Activated T-helper 17 cell treated with anti-CD3 and anti-CD28 coated beads, Interleukin-2, amount 50 U/mL, for 72 hours (primary cell): ENCODE measurements at places on chromosomes 7 and 10. TPM values are rescaled to one million over a fixed set of nuclear protein-coding genes. Genes with fewer than 3 reads are reported as not detected.
A peak's percentile ranks its signal among the peaks of the same experiment; 100 is the strongest.

Gene LGI1
- not detected for total RNA-seq

Gene OLAH
- 1.3 TPM for total RNA-seq

Gene CCL26
- not detected for total RNA-seq

Gene CDHR1
- total RNA-seq, result 0.11 TPM

Gene RBP4
- total RNA-seq, result not detected

Gene SMKR1
- 1.9 TPM for total RNA-seq

DNA sequence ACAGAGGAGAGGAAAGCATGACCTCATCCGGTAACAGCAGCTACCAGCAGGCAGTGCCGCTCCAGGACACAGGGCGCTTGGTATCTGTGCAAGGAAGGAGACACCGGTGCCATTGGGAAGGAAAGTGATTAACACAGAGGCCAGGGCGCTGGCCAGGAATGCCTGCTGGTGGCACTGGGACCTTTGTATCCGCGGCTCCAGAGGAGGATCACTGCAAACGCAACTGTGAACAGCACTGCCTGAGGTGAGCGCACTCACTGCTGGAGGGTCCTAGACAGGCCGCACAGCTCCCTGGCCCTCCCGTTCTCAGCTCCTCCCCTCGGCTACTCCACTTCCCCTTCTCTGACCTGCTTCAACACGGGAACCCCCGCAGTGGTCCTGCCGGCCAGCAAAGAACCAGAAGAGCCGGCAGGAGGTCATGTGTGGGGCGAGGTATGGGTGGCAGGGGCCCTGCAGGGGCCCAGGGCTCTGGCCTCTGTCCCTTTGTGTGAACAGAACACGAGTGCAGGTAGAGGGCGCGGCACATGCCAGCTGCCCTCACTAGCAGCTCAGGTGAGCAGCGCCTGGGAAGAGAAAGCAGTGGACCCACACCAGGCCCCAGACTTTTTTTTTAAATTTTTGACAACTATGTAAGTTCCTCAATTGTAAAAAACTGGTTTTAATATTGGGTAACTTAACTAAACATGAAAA, 107.6 kb downstream of the VIPR2 start:
- no peak for ATAC-seq

GRCh38 chr7:100406767-100407166, 21.7 kb downstream of the ZCWPW1 start:
- no peak for ATAC-seq

DNA sequence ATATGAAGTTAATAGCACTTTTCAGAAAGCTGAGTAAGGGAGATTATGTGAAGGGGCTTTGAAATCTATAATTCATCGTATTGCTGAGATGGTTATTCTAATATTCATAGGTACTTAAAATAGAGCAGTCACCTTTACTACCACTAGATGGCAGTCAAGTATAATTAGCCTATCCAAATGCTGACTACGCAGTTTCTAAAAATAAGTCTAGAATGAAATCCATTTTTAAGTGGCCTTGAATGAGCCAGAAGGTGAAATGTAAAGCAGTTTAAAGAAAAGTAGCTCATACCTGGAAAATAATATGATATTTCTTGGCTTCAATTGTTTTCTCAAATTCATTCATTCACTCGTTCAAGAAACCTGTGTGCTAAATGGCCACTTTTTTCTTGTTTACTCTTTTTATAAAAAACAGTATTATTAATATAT, 1277.1 kb downstream of the GATA3 start:
- no peak for ATAC-seq

DNA sequence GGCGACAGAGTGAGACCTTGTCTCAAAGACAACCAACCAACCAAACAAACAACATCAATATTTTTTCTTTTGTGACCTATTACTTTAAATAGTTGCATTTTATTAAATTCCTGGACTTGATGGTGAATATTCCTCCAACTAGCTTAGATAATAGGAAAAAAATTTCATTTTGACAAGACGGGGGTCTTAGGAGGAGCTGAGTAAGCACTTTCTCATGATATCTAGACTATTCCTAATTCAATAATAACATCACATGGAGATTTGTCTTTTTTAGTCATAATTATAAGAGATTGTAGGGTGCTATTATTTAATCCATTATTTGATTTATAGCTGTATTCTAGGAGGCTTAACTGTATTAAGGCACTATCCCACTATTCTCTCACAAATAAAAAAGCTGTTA, 702.5 kb downstream of the PHTF2 start:
- ATAC-seq, result no peak

DNA sequence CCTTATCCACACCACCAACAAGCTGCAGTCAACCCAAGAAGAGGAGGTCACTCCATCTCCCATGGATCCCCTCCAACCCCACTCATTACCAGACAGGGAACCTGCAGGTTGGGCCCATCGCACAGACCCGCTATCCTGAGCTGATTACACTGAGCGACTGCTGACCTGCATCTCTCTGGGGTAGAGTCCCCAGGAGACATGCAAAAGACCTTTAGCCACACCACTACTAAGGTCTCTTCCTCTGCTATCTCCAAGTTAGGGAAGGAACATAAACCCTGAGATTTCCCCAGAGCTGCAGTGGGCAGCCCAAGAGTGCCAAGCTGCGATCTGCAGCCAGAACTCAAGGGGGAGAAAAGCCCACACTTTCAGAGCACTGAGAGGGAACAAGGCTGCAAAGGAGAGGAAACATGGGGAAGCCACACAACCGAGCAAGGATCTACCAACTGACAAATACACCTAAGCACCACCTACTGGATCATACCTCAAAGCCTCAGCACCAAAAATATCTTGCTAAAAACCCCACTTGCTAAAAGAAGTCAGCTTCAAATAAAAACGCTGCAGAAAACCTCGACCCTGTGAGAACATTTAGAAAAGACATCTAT, 298.2 kb downstream of the SORCS1 start:
- ATAC-seq, result no peak

GRCh38 chr7:103539875-103540274, 93.9 kb upstream of the SLC26A5 start:
- ATAC-seq, result no peak

DNA sequence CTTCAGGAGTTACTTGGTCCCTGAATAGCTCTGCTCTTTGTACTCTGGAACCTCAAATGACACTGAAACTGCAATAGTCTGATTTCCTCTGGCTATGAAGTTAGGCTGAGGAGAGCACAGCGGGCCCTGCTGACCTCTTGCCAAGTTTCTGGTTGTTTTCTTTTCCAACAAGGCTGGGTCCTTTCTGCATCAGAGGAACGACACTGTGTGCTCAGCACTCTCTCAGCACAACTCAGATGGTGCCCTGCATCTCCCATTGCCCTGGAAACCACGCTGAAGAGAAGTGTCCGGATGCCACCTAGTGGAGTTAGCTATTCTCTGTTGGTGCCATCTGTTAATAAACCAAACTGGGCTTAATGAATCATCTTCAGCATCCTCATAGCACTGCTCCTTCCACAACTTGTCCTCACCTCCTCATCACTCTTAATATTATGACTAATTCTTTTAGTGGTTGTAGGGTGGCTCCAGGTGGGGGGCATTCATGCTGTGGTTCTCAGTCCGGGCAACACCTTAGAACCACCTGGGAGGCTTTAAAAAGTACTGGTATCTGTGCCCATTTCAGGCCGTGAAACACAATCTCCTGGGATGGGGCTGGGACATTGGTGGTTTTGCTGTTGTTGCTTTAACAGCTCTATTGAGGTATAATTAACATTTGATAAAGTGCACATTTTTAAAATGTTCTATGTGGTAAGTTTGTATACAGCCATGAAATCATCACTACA, 8.2 kb upstream of the EFCAB10 start:
- ATAC-seq, result peak; percentile 96

DNA sequence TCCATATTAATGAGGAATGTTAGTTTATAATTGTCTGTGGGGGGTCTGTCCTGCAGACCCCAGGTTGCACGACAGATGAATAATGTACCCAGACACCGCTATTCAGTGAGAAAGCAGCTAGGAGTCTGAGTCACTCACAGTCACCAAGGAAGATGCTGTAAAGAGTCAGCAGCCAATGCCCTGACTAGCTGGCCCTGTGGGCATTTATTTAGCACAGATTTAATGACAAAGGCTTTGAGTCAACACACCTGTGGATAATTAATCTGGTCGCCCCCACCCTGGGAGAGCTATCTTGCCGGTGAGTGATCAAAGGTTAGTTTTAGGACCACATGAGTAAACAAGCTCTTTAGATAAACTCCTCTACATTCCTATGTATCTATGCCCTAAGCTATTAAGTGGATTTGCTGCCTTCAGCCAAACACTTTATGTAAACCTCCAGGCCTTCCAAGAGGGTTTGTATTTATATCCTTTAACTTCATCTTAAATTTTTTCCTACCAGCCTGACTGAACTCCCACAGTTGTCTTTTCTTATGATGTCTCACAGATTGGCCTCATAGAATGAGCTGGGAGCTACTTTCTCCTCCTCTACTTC, 180.0 kb upstream of the ADCY1 start:
- no peak for ATAC-seq

GRCh38 chr7:151808400-151809145, 68.3 kb downstream of the PRKAG2 start:
- no peak for ATAC-seq

DNA sequence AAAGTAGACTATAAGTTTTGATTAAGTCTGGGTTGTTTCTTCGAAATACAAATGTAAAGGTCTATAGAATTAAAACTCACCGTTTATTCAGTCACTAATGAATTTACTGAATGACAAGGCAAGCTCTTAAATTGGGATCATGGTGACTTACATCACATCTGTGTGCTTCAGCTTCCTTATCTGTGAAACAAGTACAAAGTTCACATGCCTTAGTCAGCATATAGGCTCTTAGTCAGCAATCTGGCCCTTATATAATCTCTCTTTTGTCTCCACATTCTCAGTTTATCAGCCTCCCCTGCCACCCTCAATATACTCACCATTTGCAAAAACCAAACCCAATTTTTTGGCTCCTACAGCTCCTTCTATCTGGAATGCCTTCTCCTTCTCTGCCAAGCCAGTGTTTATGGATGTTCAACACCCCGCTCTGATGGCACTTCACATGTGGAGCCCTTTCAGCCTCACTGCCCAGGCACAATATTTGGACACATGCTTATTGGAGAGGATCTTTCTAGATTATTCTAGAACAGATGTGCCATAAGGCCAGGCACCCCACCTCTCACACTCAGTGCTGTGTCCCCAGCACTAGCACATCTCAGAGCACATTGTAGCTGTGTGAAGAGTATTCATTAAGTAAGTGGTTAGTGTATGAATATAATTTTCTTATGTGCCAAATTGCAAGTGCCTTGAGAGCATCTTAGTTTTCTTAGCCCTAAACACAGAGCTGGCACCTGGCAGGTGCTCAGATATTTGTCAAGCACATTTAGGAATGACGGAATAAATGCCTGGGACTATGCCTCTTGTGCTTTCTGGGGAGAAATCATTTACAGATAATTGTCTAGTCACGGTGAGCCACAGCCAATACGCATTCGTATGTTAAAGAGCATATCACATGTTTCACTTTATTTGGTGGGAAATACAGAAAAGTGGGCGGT, 9.8 kb upstream of the LAMB1 start:
- no peak for ATAC-seq

GRCh38 chr10:73537709-73538108, 41.9 kb upstream of the PPP3CB start:
- ATAC-seq, result no peak

DNA sequence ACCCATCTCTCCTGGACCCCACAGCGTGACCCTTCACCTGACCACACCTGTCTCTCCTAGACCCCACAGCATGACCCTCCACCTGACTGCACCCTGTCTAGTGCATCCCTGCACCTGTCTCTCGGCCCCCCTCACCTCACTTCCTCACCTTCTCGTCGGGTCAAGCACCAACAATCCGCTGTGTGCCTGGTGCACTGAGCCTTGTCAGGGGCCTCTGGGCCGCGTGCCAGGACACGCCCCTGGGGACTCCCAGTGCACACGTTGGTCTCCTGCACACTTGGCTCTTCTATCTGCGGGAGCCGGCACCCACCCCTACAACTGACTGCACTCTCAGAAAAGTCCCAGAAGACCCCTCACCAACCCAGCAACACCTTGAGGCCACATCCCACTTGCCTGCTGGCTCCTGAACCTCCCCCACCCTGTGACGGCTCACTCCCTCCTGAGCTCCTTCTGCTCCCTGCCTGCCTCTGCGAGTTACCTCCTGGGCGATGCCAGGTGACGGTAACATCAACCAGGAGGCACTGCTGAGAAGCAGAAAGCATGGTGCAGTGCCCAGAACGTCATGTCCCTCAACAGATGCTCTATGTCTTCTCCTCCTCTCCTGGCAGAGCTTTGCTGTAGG, 147.6 kb downstream of the DIP2C start:
- ATAC-seq, result no peak

DNA sequence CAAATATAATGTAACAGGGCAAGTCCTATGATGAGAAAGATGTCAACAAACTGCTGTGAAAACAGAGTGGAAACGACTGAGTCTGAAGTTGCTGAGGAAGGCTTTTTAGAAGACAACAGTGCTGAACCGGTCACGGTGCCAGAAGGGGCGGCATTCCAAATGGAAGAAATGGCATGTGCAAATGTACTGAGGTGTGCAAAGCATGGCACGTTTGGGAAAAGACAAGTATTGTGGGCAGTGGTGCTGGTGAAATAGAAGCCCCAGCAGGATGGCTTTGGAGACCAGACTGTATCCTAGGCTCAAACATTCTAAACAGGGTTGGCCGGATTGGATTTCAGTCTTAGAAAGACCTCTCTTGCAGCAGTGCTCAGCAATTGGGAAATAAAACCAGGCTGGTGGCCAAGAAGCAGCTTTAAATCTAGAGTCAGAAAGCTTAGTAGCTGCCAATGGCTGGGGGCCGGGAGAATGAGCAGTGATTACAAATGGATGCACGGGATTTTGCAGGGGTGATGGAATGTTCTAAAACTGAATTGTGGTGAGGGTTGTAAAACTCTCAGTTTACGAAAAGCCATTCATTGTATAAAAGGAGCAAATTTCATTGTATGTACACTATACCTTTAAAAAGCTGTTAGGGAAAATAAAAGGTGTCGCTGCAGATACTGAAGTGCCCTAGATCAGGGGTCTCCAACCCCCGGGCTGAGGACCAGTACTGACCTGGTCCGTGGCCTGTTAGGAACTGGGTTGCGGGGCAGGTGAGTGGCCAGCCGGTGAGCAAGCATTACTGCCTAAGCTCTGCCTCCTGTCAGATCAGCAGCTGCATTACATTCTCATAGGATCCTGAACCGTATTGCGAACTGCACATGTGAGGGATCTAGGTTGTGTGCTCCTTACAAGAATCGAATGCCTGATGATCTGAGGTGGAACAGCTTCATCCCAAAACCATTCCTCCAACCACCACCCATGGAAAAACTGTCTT, 141.6 kb downstream of the HIBADH start:
- ATAC-seq, result no peak

DNA sequence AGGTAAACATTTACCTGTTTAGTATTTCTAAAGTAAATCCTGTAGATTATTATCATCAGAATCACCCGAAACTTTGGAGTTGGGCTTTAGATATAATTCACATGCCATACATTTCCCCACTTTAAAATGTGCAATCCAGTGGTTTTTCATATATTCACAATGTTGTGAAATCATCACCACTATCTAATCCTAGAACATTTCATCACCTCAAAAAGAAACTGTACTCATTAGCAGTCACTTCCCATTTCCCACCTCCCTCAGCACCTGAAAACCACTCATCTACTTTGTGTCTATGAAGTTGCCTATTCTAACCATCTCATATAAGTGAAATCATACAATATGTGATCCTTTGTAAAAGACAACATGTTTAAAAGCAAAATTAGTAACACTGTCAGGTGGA, 182.6 kb downstream of the FZD1 start:
- ATAC-seq, result no peak
